Erythroblast (primary cell): ENCODE measurements at places on chromosomes 7 and 10.

GRCh38 chr7:13198727-13199126, 511.3 kb downstream of the ARL4A start:
- no peak for DNase-seq

- no peak for DNase-seq
Observed at GRCh38 chr7:5793361-5794072, 12.1 kb upstream of the RNF216 start.

GRCh38 chr10:44828508-44829142, 82.5 kb upstream of the TMEM72 start:
- DNase-seq: no peak

DNA sequence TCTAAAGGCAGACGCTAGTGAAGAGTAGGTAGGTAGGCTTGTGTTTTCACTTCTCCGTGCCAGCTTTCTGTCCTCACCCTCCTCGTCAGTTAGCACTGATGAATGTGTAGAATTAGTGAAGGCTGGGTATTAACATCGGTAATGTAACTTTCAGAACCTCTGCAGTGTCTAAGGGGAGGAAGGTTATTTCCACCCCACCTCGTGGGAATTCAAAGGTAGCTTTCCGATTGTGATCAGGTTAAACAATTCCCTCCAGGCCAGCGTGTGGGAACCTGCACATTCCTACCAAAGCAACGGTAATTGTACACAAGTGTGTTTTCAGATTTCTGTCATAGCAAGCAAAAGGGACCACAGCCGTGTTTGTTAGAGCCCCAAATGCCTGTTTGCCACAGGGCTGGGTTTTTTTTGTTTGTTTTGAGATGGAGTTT, 405.0 kb upstream of the GALNT17 start:
- DNase-seq: no peak

- no peak for DNase-seq
Observed at GRCh38 chr10:75778665-75779064, 347.2 kb downstream of the LRMDA start.

DNA sequence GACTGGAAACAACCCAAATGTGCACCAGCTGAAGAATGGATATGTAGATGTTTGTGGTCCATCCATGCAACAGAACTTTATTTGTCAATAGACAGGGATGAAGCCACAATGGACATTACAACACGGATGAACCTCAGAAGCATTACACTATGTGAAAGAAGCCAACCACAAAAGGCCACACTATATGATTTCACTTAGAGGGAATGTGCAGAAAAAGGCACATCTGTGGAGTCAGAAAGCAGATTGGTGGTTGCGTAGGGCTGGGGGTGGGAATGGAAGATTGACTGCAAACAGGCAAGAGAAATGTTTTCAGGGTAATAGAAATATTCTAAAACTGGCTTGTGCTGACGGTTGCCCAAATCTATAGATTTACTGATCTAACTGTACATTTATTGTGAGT, 34.3 kb upstream of the WASHC2A start:
- no peak for DNase-seq

DNA sequence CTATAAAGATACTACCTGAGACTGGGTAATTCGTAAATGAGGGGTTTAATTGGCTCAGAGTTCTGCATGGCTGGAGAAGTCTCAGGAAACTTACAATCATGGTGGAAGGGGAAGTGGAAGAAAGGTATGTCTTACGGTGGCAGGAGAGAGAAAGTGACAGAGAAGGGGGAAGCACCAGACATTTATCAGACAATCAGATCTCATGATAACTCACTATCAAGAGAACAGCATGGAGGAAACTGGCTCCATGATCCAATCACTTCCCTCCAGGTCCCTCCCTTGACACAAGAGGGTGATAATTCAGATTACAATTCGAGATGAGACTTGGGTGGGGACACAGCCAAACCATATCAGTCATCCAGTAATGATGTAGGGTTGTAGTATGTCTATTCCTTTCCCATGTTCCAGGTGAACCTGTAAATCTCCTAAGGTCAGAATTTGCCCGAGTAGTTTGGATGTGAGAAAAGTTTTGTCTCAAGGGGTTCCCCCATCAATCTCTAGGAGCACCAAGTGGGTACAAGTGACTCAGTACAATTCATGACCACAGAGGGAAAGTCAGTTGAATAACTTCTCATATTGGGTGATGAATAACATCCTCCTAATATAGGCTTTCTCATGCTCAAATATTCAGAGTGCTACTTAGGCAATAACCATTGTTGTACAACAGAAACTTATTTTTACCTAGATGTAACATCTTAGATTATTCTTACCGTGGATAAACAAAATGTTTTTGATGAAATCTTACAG, 39.7 kb upstream of the MTPN start:
- DNase-seq: no peak

- DNase-seq: no peak
Observed at GRCh38 chr7:151658778-151659177, 139.1 kb upstream of the RHEB start.

- DNase-seq: no peak
Observed at GRCh38 chr7:34430456-34430855, 227.6 kb upstream of the NPSR1 start.

DNA sequence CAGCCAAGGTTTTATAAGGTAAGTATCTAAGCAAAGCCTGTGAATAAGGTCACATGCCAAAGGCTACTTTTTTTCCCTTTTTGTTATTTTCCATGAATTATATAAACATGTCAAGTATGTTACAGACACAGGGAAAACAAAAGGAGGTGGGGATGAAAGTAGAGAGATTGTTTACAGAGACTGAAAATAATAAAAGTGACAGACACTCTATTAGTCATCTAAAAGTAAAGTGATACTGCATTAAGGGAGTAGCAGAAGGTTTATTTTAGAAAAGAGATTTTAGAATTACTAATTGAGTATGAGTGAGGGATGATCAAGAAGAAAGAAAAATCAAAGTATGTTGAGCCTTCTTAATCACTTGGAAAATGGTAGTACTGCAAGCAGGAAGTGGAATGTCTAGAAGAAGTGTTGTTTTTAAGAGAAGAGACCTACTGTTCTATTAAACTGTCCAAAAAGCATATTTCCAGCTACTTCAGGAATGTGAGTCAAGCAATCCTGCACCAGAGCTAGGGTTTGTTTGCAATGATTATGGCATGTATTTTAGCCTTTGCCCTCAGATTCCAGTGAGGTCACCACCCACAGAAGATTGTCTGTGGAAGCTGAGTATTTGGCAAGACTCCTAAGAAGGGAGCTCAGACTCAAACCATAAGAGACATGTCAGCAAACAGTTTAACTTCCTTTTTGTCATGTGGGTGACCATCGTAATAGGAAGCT, 177.9 kb upstream of the PLXDC2 start:
- no peak for DNase-seq

DNA sequence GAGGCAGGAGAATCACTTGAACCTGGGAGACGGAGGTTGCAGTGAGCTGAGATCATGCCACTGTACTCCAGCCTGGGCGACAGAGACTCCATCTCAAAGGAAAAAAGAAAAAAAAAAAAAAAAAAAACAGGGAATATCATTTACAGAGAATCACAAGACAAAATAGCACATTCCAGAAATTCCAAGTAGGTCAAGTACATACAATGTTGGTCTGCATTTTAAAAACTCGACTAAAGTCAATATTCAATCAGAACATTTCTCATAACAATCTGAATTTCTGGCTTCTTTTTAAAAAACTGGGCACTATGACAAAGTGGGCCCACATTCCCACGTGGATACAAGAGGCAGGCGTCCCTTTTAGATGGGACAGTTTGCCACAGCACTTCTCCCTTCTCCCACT, 12.8 kb downstream of the ZC3HAV1L start:
- DNase-seq: no peak

DNA sequence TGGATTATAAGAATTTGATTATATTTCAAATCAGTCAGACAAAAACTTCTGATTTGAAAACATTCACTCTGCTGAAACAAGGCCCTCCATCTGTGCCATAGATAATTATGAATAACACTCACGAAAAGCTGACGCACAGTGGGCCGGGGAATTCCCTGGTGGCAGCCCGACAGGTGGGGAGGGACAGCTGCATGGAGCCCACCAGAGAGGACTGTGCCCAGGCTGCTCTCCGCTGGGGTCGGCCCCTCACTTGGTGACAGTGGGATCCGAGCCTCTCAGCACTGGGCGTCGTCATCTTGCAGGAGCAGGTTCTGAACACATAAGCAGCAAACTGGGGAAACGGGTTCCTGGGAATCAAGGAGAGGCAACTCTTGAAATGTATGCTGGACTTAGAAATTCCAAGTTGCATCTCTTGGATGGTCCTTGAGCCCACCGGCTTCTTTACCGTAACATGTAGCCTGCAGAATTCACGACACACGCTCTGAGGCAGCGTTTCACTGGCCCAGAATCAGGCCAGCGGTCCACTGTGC, 41.4 kb downstream of the AFAP1L2 start:
- no peak for DNase-seq

GRCh38 chr7:107079212-107079940, 34.9 kb downstream of the PRKAR2B start:
- peak; percentile 72 for DNase-seq

DNA sequence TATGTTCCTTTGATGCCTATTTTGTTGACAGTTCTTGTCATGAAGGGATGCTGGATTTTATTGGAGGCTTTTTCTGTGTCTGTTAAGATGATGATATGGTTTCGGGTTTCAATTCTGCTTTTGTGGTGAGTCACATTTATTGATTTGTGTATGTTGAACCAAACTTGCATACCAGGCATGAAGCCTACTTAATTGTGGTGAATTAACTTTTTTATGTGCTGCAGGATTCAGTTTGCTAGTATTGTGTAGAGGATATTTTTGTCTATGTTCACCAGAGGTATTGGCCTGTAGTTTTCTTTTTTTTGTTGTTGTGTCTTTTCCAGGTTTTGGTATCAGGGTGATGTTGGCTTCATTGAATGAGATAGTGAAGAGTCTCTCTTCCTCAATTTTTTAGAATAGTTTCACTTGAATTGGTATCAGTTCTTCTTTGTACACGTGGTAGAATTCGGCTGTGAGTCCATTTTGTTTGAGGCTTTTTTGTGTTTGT, 345.9 kb downstream of the KIF20B start:
- no peak for DNase-seq

DNA sequence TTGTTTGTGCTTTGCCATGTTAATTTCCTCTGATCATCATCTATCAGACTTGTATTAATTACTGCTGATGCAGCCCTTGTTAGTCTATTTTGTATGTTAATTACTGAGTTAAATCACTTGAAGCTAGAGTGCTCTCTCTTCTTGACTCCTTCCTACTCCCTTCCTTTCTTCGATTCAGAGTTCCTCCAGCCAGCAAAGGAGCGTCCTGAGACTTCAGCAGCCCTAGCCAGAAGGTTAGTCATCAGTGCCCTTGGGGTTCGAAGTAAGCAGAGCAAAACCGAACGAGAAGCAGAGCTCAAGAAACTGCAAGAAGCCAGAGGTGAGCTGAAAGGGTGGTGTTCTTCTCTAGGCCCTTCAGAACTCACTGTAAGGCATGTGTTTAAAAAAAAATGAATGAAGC, 32.1 kb downstream of the LOXL4 start:
- DNase-seq: peak; percentile 35

DNA sequence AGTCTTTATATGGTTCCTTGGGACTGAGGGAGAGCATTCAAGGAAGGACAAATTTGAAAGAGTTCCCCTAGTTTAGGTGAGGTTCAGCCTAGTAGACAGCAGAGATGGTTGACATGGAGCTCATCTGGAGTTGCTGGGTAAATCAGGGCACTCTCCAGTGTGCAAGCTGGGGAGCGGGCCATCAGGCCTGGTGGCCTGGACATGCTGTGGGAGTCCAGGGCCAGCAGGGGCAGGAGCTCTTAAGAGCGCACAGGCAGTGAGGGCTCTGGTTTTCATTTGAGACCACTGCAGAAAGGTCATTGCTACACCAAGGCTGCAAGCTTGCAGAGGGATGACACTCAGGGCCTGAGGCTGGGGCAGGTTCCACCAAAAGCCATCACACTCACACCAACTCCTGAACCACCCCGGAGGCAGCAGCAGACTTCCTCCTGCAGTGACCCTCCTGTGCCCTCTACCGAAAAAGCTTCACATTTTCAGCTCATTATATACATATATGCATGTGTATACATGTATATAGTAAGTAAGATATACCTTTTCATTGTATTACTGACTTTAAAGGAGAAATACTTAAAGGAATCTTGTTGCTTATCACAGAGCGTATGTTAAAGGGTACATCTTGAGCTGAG, 39.5 kb downstream of the STEAP1B start:
- DNase-seq: no peak

DNA sequence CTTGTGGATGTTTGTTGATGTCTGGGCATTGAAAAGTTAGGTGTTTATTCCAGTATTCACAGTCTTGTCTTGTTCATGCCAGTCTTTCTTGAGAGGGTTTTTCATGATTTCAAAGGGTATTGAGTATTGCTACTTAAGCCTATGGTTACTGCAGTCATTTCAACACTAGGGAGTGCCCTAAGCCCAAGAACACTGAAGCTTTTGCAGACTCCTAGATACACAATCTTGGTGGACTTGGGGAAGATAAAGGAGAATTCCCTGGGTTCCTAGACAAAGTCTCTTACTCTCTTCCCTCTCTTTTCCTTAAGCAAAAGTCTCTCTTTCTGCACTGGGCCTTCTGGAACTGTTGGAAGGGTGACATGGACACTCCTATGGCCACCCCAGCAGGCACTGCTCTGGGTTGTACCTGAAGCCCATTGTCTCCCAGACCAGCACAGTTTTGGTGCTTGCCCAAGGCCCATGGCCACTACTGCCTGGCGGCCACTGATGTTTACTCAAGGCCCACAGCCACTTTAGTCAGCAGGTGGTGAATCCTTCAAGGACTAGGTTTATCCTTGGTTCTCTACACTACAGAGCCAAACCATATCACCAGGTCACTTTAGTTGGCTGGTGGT, 24.9 kb downstream of the SAMD9 start:
- DNase-seq: peak; percentile 34
